ELR (cell line): ENCODE measurements at places on chromosomes 16 and 17.

DNA sequence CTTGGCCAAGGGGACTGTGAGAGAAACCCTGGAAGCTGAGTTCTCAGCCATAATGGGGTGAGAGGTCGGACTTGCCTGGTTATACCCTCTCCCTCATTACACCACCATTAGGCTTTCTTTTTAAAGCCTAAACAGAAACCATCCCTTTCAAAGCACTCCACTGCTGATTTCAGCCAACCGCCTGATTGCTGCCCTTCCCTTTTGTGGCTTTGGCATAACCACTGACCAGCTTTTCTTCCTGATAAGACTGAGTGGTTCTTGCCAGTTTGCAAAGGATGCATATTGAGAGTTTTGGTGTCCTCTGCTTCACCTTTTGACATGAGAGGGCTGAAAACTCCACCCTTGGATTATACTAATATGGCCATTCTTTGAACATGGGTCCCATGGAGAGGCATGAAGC is 308.2 kb upstream of the GOT2 start:
- no peak for DNase-seq

GRCh38 chr16:78553268-78554039 is 454.0 kb downstream of the WWOX start:
- DNase-seq = no peak

DNA sequence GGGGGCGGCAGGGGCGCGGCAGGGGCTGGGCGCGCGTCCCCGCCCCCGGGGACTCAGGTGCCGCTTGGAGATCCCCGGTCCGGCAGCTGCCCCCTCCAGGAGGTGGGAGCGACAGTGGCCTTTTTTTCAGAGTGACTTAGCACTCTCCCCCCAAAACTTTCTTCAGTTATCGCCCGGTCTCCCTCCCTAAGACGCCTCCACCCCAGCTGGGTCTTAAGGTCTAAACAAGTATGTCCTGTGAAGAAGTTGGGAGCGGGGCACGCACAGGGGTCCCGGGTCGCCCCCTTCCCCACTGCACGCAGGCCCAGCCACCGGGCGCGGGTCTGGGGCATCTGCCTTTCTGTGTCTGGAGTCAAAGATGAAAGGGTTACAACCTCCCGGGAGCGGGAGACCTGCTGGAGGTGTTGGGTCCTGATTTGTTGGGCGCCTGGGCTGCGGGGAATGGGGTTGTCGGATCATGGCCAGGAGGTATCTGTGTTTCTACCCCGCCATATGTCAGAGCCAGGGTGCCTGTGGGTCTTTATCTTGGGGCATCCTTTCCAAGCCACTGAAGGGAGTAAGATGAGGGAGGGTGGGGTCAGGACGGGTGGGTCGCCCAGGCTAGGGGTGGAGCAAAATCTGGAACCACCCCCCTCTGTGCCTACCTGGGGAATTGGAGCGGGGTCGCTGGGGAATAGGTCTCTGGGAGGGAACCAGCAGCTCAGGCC is 757 bp downstream of the FMNL1 start:
- DNase-seq = no peak

- DNase-seq = peak; percentile 70
Measured at GRCh38 chr17:66829386-66829864, 5.5 kb upstream of the CACNG5 start.

GRCh38 chr16:59192551-59193199 is 458.6 kb upstream of the GOT2 start:
- peak; percentile 28 for DNase-seq

DNA sequence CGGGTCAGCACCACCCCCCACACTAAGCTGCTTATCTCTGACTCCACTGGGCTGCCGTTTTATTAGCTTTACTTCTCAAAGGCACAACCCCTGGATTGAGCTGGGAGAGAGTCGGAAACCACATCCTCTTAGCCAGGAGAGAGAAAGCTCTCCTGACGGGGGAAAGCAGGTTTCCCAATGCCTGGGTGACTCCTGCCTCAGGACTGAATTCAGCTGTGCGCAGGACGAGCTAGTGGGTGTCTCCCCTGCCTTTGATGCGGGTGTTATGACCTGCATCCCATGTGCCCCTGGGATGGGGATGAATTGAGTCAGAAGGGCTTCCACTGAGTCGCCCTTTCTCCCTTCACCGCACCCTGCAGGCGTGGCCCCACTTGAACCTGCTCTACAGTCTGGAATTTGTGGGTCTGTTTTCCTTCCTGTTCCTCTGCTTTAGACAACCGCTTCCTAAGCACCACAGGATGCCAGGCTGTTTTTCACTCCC is 819.2 kb upstream of the EEF2KMT start:
- DNase-seq = no peak

DNA sequence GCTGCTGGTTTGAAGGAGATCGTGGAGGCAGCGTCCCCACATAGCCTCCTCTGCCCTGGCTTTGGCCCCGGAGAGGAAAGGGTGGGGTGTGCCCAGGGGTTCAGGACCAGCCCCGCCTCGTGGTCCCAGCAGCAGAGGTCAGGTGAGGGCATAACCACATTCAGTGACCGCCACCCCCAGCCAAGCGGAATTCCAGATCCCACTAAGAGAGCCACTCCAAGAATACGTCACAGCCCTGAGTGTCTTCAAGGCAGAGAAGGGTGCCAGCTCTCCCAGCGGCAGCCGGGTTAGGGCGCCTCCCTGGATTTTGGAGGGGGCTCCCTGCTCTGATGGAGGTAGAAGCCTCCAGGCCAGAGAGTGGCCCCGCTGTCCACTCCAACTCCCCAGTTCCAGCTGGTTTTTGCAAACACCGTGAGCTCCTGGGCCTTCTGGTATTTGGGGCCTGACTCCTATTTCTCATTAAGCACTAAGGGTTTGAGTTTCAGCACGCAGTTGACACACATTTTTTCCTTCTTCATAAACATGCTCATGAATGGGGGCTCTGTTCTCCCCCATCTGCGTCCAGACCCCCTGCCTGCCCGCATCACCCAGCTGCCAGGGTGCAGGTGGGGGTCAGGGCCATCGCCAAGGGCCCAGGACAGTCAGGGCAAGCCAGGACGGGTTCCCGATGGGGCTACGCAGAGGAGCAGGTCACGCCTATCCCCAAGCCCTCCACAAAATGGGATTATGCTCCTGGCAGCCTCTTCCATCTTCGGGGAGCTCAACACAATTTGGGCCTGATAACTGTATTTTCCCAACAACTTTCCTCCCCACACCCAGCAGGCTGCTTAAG is 98.4 kb upstream of the PLCG2 start:
- no peak for DNase-seq

DNA sequence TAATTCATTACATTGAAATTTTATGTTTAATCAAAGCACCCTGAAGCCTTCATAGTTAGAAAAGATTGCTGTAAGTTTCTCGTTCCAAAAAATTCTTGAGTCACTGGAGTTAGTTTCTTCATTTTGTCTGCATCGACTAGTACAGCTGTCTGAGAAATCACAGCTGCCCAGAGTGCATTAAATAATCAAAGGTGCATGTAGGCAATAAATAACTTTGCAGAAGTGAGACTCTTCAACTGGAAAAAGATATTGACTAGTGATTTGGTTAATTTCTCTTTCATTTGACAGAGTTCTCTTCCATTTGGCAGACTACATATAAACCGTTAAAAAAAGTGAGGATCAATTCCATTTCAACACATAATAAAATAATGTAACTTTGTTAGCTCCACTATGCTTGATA is 234.0 kb downstream of the CNTNAP4 start:
- DNase-seq = no peak

DNA sequence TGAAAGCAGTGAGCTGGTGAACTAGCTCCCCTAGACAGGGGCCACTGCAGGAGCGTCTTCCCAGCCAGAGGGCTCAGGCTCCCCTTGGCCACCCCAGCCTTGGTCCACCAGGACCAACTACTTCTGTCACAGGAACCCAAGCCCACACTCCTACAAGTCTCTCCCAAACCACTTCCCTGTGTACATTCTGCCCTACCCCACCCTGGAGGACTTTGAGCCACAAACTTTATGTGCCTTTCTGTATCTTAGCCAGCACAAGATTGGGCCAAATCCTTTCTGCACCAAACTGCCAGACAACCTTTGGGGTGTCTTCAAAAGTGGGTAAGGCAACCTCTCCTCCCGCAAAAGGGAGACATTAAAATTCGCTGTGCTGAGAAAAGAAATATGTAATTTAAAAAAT is 31.6 kb downstream of the EFCAB5 start:
- no peak for DNase-seq

GRCh38 chr16:48535369-48535787 is 74.6 kb downstream of the N4BP1 start:
- no peak for DNase-seq

- no peak for DNase-seq
Measured at GRCh38 chr16:28165598-28165997, 46.2 kb downstream of the XPO6 start.

- no peak for DNase-seq
Measured at GRCh38 chr17:10752696-10753095, 22.9 kb upstream of the TMEM220 start.

GRCh38 chr17:44688675-44689476 is 700 bp downstream of the CCDC43 start:
- peak; percentile 32 for DNase-seq

- no peak for DNase-seq
Measured at GRCh38 chr17:67647482-67647881, 70.3 kb upstream of the NOL11 start.

DNA sequence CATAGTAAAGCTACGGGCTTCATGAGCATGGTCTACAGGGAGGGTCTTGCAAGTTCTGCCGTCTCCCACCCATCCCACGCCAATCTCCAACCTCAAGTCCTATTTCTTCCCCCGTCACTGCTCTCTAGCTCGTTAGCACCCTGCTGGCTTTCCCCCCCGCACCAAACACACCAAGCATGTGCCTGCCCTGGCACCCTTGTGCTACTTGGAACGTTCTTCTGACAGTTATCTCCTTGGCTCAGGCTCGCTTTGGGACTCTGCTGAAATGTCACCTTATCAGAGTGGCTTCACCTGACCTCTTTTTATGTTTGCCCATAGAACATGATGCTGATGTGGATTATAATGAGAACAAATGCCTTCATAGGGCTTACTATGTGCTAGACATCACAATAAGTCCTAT is 21.9 kb downstream of the GLYR1 start:
- no peak for DNase-seq

DNA sequence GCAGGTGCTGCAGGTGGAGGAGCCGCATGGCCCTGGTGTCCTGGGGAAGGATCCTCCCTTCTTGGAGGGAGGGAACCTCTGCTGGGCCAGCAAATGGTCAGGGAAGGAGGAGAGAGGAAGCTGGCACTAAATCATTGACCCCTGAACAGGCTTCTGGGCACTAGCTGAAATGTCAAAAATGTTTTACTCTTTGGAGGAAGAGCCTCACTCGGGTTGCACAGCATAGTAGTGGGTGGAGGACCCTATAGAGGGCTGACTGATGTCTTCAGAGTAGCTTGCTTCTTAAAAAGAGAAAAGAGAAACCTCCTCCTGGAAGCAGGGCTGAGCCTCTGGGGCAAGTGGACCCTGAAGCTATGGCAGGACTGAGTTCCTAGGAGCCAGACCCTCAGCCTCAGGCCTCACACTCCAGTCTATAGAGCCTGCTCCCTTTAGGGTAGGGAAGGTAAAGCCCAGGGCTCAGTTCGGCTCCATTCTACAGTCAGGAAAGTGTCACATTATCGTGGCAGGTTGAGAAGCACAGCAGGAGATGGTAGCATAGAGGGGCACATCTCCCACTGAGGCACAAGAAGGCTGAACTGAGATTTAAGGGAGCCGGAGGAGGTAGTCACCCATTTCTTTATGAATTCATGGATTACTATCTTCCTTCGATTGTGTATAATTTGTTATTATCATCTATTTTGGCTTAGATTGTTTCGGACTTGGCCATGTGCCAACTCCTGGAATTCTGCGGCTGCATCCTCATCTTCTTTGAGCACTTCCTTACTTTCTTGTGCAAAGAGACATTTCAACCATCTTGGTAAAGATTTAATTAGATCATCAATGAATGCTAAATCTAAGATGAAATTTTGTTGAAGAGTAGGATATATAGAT is 7.3 kb upstream of the CUEDC1 start:
- DNase-seq = no peak

DNA sequence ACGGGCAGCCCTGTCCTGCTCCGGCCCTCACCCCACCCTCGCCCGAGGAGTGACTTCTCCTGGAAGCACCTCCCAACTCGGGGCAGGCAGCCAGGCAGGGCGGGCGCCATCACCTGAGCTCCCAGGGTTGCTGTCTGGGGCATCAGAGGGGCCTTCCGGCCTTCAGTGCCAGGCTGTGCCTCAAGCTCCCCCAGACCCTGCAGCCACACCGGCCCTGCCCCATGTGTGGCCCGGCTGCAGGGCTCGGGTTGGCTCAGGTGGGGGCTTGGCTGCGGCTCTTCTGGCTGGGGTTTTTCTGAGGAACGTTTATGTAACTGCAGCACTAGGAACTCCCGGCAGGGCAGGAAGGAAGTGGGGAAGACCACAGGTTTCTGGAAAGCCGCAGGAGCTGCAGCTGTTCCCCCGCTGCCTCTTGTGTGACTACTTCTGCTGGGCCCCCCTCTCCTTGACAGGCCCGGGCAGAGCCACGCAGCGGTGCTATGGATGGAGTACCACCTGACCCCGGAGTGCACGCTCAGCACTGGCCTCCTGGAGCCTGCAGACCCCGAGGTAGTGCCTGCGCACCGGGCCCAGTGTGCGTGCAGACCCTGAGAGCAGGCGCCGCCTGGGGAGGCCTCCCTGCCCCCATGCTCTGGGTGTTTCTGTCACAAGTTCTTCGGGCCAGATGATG is 45.6 kb downstream of the PRMT7 start:
- no peak for DNase-seq

DNA sequence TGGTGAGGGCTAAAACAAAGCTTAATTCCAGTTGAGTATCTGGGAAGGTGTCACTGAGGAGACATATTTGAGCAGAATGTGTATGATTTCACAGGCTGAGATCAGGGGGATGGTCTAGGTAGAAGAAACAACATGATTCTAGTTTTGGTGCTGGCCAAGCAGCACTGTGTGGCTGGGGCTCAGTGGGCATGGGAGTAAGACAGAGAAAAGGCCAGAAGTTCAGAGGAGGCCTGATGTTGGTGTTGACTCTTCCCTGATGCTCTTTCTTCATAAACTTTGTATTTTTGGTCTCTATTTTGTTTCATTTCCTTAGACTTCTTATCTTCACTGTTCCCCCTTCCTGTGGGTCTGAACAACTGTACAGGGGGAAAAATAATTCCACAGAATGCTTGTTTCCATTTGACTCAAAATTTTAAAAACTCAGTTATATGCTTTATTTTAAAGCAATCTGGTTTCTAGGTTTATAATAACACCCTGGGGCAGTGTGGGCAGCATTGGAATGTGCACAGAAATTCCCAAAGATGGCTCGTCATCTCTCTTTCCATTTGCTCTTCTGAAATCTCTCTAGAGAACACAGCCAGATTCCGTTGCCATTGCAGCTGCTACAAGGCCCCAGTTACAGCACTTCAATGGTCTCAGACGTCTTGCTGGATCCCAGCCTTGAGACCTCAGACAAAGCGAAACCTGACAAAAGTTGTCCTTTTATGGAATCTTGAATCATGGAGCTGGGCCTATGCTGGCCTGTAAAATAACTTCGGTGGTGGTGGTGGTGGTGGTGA is 68.3 kb downstream of the SNX11 start:
- DNase-seq = peak; percentile 79

- peak; percentile 74 for DNase-seq
Measured at GRCh38 chr17:44826123-44826790, 3.8 kb downstream of the GJC1 start.
